ENCODE measurements at places on chromosomes 5 and 9. TPM values are rescaled to one million over a fixed set of nuclear protein-coding genes. Genes with fewer than 3 reads are reported as not detected.

GRCh38 chr9:135009051-135009560 lies 78.4 kb upstream of the OLFM1 start:
- no peak for DNase-seq

- DNase-seq: no peak
Observed at GRCh38 chr5:124461157-124461556, 285.3 kb downstream of the ZNF608 start.

The SHROOM1 gene
- 5.6 TPM for total RNA-seq

DNA sequence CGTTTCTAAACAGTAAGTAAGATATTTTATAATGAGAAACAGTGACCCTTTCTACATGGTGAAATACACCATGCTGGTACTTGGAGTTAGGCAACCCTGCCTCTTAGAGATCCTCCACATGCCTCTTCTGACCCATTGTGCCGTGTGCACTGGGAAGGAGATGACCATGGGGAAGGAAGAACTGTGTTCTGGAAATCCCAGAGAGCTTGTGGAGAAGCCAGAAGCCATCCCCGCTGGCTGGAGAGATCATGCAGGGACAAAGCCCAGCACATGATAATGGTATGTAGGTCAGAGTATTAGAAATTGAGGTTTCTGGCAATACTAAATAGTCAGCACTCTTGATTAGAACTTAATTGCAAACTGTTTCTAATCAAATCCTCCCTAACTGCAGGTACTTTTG lies 307.3 kb downstream of the FBXL7 start:
- DNase-seq: no peak

The F2RL1 gene
- total RNA-seq: 1.7 TPM

- no peak for DNase-seq
Observed at GRCh38 chr5:58849223-58849622, 266.3 kb downstream of the RAB3C start.

The UBTD2 gene
- 42.4 TPM for total RNA-seq

DNA sequence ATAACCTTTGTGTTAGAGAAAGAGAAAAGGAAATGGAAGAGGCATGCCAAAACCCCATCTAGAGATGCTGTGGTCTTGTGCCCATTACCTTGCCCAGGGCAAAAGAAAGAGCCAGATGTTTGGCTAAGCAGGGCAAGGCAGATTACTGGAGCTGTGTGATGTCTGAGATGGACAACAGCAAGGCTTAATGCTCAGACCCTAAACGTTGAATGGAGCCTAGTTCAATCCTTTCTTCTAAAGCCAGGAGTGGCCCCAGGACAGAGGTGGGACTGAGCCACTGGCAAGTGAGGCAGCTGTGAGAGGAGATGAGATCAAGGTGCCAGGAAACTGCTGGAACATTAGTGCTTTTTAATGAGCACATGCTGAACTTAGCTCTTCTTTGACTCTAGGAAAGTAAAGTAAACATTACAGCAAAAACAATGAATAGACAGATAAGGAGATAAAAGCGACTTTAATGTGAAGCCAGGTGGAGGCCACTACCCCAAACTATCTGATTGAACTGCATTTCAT lies 143.0 kb upstream of the EGFLAM start:
- no peak for DNase-seq

- DNase-seq: no peak
Observed at GRCh38 chr5:36528588-36528987, 77.8 kb upstream of the SLC1A3 start.

DNA sequence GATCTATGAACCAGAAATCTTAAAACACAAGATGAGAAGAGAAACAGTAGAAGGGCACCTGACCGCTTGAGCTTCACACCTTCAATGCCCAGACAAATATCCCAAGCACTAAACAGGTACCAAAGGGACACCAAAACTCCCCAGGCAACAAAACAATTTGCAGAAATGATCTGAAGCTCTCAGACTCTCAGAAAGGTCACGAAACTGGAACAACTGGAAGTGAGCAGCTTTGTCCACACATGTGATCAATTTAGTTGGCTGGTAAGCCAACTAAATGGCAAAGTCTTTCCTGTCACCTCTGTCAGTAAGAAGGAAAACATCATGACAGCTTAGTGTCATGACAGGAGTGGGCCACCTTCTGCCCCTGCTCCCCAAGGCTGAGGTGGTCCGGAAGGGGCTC lies 4.1 kb downstream of the IPPK start:
- DNase-seq: no peak

The FGF1 gene
- total RNA-seq: 1.8 TPM

The BRIX1 gene
- 128 TPM for total RNA-seq

DNA sequence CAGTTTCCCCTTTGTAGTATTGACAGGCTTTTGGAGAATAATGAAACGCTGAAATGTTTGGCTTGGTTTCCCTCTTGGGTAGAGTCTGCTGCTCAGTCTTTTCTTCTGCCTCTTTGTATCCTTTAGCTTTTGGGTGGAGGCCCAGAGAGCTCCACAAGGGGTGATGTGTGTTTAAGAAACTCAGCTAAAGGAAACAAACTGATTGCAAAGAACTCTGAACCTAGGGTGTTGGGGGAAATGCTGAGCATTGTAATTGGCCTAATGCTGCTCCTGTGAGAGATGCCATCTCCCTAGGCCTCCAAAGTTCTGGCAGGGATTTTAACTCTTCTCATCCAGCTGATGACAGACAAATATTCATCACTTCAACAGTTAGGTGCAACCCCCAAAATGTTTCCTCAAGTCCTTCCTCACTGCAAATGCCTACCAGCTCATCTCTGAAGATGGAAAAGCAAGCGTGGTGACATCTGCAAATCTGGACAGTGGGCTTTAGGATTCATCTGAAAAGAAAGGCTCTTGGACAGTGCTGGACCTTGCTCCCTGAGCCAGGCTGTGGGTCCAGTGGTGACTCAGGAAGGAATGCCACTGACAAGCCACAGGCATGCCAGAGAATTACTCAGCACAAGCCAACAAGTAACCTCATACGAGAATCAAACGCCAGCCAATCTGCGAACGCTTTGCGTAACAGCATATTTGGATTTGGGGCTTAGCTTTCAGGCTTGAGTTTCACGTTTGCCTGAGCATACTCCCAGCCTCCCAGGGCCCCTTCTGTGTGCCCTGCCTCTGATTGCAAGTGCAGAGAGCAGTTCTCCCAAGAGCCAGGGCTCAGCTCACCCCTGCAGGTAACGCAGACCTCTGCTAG lies 30.5 kb upstream of the ZSWIM6 start:
- DNase-seq: peak; percentile 98

DNA sequence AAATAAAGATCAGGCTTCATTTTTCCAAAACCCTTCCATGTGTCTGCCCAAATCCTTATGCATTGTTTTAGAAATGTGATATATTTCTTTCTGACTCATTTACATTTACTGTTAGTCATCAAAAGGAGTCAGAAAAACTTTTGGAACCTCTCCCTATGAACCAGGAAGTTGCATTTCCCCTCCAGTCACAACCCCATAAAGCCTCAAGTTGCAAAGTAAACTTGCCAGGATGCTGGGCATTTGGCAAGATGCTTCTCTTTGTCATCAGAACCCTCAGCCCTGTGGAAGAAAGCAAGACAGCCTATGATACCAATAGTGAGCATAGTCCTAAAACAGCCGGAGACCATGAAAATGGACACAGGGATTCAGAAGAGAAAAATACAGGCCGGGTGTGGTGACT lies 84.2 kb downstream of the MUSK start:
- DNase-seq: peak; percentile 97

DNA sequence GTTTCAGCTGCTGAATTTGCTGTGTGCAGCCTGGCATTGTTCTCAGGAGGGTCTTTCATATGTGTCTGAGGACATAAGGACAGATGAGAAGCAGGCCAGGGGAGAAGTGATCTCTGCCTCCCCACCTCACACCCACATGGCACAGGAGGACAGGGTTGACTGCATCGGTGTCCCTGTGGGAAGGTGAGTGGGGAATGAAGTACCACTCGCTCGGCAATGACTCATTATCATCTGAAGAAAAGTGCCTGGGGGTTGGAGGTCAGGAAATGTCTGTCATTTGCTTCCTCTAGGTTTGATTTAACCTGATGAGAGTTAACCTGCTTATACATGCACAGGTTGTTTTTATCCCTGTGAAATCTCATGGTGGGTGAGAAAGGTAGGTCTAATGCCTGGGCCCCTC lies 195.0 kb downstream of the GADD45G start:
- no peak for DNase-seq

GRCh38 chr9:71764891-71765290 lies 3.4 kb downstream of the CEMIP2 start:
- no peak for DNase-seq

GRCh38 chr5:125987677-125988255 lies 435.4 kb upstream of the GRAMD2B start:
- DNase-seq: no peak

The IL7R gene
- 114 TPM for total RNA-seq

DNA sequence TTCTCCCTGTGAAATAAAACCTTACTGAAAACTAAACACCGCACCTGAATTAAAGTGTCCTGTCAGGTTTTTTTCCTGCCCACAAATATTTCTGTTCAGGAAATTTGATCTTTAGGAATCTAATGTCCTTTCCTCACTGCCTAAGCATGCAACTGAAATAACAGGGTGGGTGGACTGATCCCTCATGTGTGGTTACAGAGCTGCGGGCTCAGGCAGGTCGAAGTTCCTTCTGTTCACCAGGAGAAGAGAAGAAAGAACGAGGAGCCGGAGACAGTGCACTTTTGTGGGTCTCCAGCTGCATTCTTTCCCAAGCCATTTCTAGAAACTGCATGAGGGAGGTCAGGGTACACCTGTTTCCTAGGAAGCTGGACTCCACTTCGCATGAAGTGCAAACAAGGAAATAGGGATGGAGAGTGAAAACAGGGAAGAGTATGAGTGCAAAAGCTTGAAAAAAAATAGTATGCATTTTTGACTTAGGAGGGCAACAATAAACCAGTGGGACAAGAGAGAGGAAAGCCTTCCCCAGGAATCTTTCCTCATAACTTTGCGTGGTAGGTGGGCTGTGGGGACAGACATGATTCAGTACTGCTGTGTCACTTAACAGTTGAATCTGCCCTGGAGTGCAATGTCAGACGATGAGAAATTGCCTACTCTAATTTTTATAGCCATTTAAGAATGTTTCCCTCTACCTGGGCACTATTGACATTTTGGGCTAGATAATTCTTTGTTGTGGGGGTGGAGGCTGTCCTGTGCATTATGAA lies 60.3 kb downstream of the GCNT1 start:
- DNase-seq: no peak

The MUSK gene
- not detected for total RNA-seq

The PCDHB12 gene
- total RNA-seq: 2.5 TPM

- no peak for DNase-seq
Observed at GRCh38 chr5:157552650-157553049, 22.9 kb downstream of the ADAM19 start.

DNA sequence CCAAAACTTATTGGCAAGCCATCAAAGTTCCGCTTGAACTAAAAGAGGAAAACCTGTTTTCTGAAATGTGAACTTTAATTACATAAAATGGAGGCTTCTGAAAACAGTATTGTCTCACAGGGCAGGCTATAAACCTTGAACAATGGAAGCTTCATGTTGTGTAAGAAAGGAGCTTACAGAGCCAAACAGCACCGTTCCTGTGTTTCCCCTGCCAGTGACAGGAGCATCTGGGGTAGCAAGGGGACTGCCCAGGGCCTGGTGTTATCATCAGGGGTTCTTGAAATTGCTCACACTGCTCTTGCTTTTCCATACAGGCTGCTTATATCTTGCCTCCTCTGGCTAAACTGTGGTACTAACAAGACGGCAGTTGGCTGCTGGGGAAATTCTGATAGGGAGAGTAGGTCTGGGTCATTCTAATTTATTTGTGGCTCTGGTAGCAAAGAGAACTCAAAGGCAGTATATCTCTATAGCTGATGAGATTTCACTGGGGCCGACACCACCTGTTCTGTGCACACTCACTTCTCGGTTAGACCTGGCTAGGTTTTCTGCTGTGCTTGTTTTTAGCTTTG lies 40.4 kb downstream of the BASP1 start:
- DNase-seq: no peak

GRCh38 chr9:98263080-98263479 lies 7.6 kb upstream of the TBC1D2 start:
- no peak for DNase-seq

GRCh38 chr5:97476852-97477534 lies 293.9 kb upstream of the RIOK2 start:
- no peak for DNase-seq

- DNase-seq: no peak
Observed at GRCh38 chr9:7935681-7936080, 136.1 kb upstream of the DMAC1 start.

GRCh38 chr5:21689587-21689986 lies 1163.6 kb downstream of the CDH12 start:
- DNase-seq: no peak

DNA sequence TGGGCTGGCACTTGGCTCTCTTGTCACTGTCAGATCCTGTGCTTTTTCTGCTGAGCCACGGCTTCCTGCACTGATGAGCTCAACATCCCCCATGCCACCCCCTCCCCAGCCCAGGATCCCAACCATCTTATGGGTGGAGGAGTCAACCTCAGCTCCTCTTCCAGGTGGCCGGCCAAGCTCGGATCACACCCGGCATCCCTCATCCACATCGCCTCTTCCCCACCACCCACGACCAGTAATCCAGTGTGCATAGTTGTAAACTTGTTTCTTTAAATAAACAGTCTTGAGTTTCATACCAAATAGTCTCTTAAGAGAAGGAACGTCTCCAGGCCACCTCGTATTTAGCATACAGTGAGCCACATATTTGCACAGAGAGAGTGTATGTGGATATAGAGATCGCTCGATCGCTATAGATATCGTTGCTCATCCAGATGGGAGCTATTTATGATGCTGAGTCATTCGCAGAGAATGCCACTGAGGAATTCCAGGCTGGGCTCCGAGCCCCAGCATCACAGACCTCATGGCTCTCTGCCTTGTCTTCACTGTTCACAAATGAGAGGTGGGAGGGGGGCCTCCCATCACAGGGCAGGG lies 61.8 kb upstream of the CPLX2 start:
- DNase-seq: peak; percentile 96

GRCh38 chr9:126613651-126614050 lies at the start of gene LMX1B:
TSS of gene LMX1B (plus strand) at chr9:126613928. CDS start at chr9:126614450, 522 bp downstream.
- DNase-seq: no peak

- peak; percentile 74 for DNase-seq
Observed at GRCh38 chr5:74382987-74383593, 257.4 kb downstream of the ENC1 start.

The TRIM7 gene
- 29.8 TPM for total RNA-seq

DNA sequence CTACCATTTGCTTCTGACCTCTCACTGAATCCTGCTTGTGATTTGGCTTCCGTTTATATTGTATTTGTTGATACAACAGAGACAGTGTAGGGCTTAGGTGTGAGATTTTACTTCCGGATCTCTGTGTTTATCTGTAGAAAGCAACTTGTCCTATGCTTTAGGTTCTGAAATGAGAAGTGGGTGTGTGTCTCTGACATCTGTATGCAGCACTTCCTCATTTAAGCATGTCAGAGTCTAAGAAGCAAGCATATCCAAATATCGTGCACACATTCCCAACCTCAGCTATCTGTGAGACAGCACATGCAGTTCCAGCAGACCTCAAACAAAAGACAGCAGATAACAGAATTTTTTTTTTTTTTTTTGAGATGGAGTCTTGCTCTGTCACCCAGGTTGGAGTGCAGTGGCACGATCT lies 16.3 kb downstream of the KLF9 start:
- no peak for DNase-seq

The PAEP gene
- not detected for total RNA-seq

All from A172 (cell line).